Daoy (cell line): ENCODE measurements at places on chromosomes 7 and 10.

GRCh38 chr10:100881556-100882213 lies 31.1 kb upstream of the SLF2 start:
- no peak for DNase-seq

DNA sequence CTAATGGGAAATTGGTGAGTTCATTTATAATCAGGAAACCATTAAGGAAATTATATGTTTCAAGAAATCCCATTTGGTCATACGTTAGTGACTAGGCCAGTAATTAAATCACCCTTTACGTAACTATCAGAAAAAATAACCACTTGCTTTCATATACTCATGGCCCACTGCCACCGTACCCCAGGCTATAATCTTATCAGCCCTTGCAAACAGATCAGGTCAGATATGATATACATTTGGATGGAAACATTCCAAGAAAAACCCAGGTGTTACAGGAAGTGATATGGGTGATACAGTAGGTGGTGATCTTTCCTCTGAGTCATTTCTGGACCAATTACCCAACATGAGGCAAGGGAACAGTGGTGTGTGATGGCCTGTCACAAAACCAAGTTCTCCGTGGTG lies 481.0 kb upstream of the SEMA3A start:
- DNase-seq = peak; percentile 71

DNA sequence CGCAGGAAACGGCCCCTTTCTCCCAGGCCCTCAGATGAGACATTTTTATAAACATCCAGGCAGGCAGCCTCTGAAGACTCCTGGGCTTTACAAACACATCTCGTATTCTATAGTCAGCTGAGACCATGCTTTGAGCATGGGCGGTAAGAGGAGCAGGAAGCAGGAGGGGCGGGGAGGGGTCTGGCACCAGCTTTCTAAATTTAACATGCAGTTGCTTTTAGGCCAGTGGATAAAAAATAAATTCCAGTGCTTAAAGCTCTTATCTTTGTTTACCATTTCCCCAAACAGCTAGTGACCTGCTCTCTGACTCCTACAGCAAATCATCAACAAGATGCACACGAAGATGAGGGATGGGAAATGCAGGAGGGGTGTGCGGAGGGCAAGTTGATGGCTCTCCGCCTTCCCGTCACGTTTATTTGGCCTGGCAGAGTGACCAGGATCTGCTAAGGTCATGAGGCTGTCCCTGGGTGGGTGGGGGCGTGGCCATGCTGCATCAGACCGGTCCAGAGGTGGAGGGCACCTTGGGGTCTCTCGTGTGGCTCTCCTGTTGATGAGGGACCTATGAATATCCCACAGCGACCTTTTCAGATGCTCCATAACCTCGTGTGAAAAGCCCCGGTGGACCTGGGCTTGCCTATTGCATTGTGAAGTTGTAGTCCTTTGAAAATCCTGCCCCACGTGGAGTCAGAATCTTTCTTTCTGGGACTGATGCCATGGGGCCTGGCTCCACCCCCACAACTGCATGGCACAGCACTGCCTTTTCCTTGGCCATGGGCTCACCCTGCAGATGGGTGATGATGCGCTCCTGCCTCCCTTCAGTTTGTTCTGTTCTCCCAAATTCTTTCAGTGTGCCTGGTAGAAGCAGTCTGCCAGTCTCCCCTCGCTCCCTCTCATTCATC lies 67.5 kb downstream of the PARP12 start:
- DNase-seq = peak; percentile 40

DNA sequence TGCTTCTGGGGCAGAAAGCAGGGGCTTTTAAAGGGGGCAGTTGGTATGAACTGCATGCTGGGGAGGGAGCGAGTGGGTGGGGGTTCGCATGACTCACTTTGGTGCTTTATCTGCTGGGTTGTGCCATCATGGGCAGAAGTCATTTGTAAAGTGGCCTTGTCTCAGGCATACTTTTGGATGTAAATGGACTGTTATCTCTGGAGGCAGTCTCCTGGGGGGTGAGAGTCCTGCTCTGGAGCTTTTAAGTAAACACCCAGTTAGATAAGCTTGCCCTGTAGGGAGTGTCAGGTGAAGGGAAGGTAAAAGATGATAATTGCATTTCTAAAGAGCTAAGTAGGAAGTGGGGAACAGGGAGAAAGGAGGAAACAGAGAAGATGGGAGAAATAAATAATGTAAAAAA lies 1.6 kb upstream of the GSTO1 start:
- DNase-seq = no peak

GRCh38 chr7:68122801-68123200 lies 1126.2 kb downstream of the TYW1 start:
- DNase-seq = no peak

GRCh38 chr7:47601881-47602249 lies 20.0 kb upstream of the TNS3 start:
- DNase-seq = no peak

GRCh38 chr10:70925377-70926225 lies 37.2 kb upstream of the PCBD1 start:
- DNase-seq = peak; percentile 39

GRCh38 chr10:42997849-42998165 lies 79.1 kb upstream of the RET start:
- DNase-seq = no peak

- peak; percentile 58 for DNase-seq
Observed at GRCh38 chr10:131746785-131747184, 154.0 kb upstream of the PPP2R2D start.

- no peak for DNase-seq
Observed at GRCh38 chr10:15539262-15539661, 168.2 kb upstream of the FAM171A1 start.

DNA sequence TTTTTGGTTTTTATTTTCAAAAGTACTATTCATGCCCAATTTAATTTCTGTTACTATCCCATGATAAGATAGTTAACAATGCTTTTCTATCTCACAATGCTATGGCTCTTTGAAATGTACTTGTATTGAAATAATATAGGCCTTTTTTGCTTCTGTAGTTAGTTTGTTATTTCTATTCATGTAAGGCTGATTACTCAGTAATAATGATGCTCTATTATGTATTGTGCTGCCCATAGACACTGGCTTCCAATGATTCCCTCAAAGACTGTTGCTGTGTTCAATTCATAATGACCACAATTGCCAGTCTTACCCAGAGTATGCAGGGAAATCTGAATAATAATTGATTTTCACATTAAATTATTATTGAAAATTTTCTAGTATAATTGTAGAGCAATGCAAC lies 155.5 kb upstream of the POT1 start:
- no peak for DNase-seq

DNA sequence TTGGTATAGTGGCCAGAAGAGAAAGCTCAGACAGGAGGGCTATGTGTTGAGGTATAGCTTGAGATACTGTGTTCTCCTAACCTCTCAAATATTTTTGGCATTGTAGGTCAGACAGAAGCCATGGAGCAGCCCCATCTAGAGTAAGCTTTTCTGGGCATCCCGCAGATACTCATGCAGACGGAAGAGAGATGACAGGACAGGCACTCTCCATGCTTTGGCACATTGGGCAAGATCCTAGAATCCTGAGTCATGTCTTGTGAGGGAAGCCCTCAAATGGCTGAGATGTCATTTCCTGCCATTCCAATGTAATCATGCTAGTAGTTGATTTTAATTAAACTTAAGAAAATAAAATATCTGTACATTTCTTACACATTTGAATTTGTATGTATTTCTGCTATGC lies 16.8 kb upstream of the KIF20B start:
- DNase-seq = peak; percentile 19
